ENCODE measurements at places on chromosomes 6 and 20. TPM values are rescaled to one million over a fixed set of nuclear protein-coding genes. Genes with fewer than 3 reads are reported as not detected.

- no peak overlapping the region for H3K27ac ChIP-seq
- H3K4me1 ChIP-seq, result peaks cover 1% of the 10 kb centered on the region
- H3K36me3 ChIP-seq, result no peaks in the 10 kb centered on the region
- H3K27me3 ChIP-seq, result no peaks in the 10 kb centered on the region
These were observed 96.1 kb upstream of the BHLHE23 start for GRCh38 chr20:63102721-63103375.

DNA sequence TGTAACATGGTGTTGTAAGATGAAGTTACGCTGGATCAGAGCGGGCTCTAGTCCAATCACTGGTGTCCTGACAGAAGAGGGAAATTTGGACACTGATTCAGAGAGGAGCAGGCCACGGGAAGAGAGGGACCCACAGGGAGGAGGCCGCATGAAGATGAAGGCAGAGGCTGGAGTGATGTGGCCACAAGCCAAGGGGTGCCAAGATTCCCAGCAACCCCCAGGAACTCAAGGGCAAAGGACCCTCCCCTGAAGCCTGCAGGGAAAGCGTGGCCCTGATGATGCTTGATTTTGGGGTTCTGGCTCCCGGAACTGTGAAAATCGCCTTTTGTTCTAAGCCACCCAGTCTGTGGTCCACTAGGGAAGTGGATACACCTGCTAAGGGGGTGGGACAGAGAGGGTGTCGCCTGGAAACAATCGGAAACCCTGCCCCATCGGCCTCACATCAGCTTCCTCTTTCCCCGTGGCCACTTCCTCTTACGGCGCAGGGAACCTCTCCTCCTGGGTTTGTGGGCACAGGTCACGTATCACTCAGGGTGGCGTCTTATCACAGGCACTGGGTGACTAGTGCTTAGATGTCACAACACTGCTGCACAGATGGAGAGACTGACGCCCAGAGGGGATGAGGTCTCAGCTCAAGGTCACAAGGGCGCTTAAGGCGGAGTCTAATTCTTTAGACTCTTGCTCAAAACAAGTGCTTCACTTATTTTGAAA lies 58.0 kb downstream of the SULF2 start:
- H3K27ac ChIP-seq, result no peak overlapping the region
- peaks cover 5% of the 10 kb centered on the region for H3K4me1 ChIP-seq
- H3K4me3 ChIP-seq, result no peak overlapping the region
- no peaks in the 10 kb centered on the region for H3K36me3 ChIP-seq
- no peaks in the 10 kb centered on the region for H3K27me3 ChIP-seq

DNA sequence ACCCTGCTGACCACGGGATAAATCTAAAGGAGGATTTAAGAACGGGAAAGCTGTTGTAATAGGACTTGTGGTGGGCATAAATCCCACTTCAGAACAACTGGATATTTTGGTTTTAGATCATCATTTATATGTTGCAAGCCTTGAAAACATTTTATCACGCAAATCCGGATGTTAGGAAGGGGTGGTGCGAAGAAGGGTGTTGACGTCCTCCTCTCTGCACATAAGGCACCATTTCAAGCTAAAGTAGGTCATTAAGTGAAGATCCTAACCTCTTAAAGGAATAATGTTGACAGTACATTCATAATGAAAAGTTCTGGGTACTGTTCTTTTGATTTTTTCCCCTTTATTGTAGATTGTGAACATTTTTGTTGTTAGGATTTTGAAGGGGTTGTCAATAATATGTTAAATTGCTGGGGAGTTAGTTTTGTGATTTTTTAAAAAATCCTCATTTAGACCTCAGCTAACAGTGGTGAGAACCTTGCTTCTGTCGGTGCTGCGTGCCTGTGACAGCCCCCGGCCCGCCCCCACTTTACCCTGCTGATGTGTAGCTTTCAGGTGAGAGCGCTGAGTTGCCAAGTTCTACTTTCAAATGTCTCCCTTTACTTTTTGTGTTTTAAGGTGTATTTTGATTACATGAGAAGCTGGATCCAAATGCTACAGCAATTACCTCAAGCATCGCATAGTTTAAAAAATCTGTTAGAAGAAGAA lies 88.8 kb downstream of the MAP3K4 start:
- H3K36me3 ChIP-seq, result no peaks in the 10 kb centered on the region
- no peak overlapping the region for H3K27ac ChIP-seq
- H3K4me3 ChIP-seq, result no peak overlapping the region

- no peak overlapping the region for H3K4me3 ChIP-seq
- no peaks in the 10 kb centered on the region for H3K27me3 ChIP-seq
- H3K36me3 ChIP-seq, result no peaks in the 10 kb centered on the region
- H3K27ac ChIP-seq, result no peak overlapping the region
These were observed 85.6 kb downstream of the ANKRD6 start for GRCh38 chr6:89518352-89519055.

DNA sequence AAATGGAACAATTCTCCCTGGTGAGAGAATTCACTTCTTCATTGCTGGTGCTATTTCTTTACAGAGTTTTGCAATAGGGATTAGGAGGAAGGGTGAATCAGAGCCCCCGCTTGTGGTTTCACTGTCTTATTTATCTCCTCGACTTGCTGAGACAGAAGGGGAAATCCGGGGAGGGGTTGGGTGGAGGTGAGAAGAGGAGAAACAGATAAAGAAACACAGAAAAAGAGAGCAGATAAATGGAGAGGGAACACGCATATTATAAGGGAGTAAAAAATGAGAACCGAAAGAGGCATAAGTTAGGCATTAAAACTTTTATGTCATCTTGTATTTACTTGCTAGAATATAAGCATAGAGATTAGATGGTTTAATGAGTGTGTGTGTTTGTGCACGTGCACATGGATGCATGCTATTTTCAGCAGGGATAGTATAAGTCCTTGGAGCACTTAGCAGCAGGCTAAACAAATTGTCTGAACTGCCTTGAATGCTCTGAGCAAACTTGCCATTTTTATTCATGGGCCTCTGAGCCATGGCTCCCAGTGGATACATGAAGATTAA lies 105.0 kb downstream of the OLIG3 start:
- H3K36me3 ChIP-seq, result no peaks in the 10 kb centered on the region
- no peaks in the 10 kb centered on the region for H3K4me1 ChIP-seq
- no peaks in the 10 kb centered on the region for H3K27me3 ChIP-seq
- no peak overlapping the region for H3K4me3 ChIP-seq
- DNase-seq, result no peak

GRCh38 chr6:105458084-105458483 lies 55.2 kb upstream of the PREP start:
- DNase-seq, result no peak
- no peak overlapping the region for H3K27ac ChIP-seq
- no peaks in the 10 kb centered on the region for H3K27me3 ChIP-seq
- H3K4me1 ChIP-seq, result no peaks in the 10 kb centered on the region
- H3K36me3 ChIP-seq, result no peaks in the 10 kb centered on the region

GRCh38 chr20:4304601-4305000 lies 289.2 kb upstream of the RNF24 start:
- H3K4me1 ChIP-seq, result no peaks in the 10 kb centered on the region
- no peaks in the 10 kb centered on the region for H3K36me3 ChIP-seq
- no peak for DNase-seq
- H3K4me3 ChIP-seq, result no peak overlapping the region
- no peak overlapping the region for H3K27ac ChIP-seq

DNA sequence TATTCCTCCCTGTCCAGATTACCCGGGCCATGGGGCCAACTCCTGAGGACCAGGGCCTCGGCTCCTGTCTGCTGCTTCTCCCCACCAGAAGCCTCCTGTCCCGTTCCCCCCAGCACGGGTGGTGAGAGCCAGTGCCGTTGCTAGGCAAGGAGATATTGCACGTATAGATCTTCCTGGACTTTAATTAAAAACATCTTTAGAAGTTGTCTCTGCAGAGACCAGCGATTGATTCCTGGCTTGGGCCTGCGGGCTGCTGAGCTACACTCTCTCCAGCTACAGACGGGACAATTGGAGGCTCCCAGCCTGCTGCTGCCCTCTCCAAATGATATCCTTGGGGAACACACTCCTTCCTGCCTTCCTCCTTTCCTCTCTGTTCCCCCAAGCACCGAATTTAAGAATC lies 74.6 kb downstream of the CDH22 start:
- H3K27me3 ChIP-seq, result no peaks in the 10 kb centered on the region
- no peak overlapping the region for H3K27ac ChIP-seq
- H3K4me1 ChIP-seq, result no peaks in the 10 kb centered on the region
- no peak overlapping the region for H3K4me3 ChIP-seq

DNA sequence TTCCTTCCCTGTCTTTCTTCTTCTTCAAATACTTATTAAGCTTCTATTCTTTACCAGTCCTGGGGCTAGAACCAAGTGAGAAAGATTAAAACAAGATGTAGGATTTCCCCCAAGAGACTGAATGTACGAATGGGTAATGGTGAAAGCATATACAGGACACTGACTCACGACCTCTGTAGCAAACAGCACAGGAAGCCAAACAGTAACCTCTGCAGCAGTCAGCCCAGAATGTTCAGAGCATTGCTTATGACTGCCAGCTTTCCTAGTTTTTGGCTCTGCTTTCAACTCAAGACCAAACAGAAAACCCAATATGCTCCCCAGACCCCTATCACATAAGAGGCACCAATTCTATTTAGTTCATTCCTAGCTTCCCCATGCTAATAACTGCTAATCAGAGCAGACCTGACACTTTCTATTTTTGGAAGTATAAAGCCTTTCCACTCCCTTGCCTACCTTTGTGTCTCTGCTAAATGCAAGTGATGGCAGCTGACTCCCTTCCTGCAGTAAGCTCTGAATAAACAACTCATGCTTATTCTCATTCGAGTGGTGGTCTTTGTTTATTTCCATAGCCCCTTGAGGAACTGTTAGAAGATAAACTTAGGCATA lies 690.6 kb downstream of the EPM2A start:
- no peak overlapping the region for H3K27ac ChIP-seq
- no peaks in the 10 kb centered on the region for H3K4me1 ChIP-seq
- no peaks in the 10 kb centered on the region for H3K27me3 ChIP-seq
- no peak for DNase-seq
- no peak overlapping the region for H3K4me3 ChIP-seq
- no peaks in the 10 kb centered on the region for H3K36me3 ChIP-seq

DNA sequence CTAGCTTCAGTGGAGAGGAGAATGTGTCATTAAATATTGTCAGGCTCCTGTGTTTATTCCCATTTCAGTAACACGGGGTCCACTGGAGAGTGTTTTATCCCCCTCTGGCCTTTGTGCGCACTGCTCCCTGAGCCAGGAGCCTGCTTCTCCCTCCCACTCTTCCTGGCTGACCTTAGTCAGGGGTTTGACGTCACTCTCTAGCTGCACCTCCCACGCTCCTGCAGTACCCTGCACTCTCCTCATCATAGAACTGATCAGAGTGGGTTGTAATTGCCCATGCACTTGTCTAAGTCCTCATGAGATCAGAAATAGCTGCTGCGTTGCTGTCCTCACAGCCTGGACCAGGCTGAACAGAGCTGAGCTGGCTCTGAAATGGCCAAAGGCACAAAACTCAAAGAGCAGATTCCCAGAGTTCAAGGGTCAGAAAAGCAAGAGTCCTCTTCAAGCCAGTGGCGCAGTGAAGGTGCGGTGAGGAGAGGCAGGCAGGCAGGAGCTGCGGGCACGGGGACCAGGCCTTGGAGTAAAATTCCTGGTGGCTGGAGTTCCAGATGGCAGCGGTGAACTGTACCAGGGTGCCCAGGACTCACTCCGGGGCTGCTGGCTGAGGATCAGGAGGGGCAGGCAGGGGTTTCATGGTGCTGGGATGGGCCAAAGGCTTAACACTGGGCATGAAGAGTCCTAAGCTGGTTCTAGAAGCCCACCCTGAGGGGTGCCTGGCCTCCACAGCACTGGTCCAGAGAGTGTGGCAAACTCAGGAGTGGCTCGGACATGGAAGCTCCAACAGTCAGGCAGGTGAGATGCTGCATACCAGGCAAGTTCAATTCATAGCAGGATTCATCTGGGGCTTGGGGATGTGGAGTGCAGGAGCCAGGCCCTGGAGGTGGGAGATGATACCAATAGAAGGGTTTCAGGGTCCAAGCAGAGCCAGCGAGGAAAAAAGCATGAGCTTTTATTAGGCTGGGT lies 170.9 kb downstream of the SCP2D1 start:
- H3K4me1 ChIP-seq, result peaks cover 19% of the 10 kb centered on the region
- H3K36me3 ChIP-seq, result no peaks in the 10 kb centered on the region
- H3K27me3 ChIP-seq, result no peaks in the 10 kb centered on the region
- peak; percentile 83 for DNase-seq
- no peak overlapping the region for H3K4me3 ChIP-seq

- no peaks in the 10 kb centered on the region for H3K4me1 ChIP-seq
- H3K36me3 ChIP-seq, result no peaks in the 10 kb centered on the region
- DNase-seq, result no peak
- H3K27ac ChIP-seq, result no peak overlapping the region
- H3K27me3 ChIP-seq, result no peaks in the 10 kb centered on the region
- peak overlapping the region; percentile 37 for H3K4me3 ChIP-seq
These were observed 123.2 kb downstream of the GPX5 start for GRCh38 chr6:28648878-28649375.

- no peaks in the 10 kb centered on the region for H3K36me3 ChIP-seq
- H3K27me3 ChIP-seq, result no peaks in the 10 kb centered on the region
- H3K4me3 ChIP-seq, result no peak overlapping the region
- DNase-seq, result no peak
- H3K27ac ChIP-seq, result no peak overlapping the region
These were observed 144.8 kb downstream of the PDSS2 start for GRCh38 chr6:107314531-107314939.

The RALGAPA2 gene
- total RNA-seq, result 16.4 TPM

The JAG1 gene
- 27.1 TPM for total RNA-seq

The MUCL3 gene
- under 0.01 TPM for total RNA-seq

The EPPIN gene
- total RNA-seq, result 0.30 TPM

The SLC17A9 gene
- total RNA-seq, result 7.7 TPM

The SMPD2 gene
- total RNA-seq, result 10.0 TPM

The CNR1 gene
- 3.7 TPM for total RNA-seq

The MRPS10 gene
- total RNA-seq, result 29.0 TPM

The TMEM217 gene
- 1.8 TPM for total RNA-seq

The PHF3 gene
- total RNA-seq, result 64.2 TPM

All from ovary (tissue), 10 donors.